Right cardiac atrium (tissue), 5 donors: ENCODE measurements at places on chromosomes 1 and 21. TPM values are rescaled to one million over a fixed set of nuclear protein-coding genes. Genes with fewer than 3 reads are reported as not detected.

Gene MROH9
- not detected for total RNA-seq

DNA sequence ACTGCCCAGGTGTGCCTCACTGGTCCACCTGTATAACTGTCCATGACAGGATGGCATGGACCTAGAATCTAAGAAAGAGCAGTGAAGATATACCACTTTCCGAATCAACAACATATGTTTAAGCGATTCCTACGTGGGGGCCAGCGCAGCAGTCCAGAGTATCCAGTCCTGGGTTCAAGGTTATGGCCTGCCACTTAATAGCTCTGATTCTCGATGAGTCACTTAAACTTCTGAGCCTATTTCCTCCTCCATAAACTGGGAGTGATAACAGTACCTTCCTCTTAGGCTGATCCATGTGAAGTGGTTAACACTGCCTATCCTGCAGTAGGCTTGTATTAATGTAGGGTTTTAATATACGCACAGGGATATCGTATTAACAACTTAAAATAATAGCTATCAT lies 2.8 kb downstream of the STPG1 start:
- DNase-seq, result no peak

GRCh38 chr1:218344814-218345672 lies at the start of gene TGFB2:
TGFB2 (plus strand) TSS chr1:218345336; CDS start chr1:218346702, 1,366 bp downstream.
- DNase-seq, result no peak

Gene CYP4A22
- total RNA-seq, result not detected

Gene IFNLR1
- total RNA-seq, result 5.7 TPM

DNA sequence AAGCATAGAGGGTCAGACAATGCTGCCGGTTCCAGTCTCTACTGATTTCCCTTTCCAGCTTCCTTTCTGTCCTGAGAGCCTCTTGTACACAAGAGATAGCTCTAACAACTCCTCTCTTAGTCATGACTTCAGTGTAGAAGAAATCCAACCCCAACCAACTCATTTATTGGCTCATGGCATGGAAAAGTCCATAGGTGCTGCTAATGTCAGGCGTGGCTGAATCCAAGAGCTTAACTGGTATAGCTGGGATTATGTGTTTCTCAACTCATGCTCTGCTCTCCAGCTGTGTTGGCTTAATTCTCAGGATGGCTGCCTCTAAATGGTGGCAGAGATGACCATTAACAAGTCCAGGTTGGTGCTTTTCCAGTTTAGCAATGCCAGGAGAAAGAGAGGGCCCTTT lies 12.4 kb upstream of the THRAP3 start:
- DNase-seq, result no peak

DNA sequence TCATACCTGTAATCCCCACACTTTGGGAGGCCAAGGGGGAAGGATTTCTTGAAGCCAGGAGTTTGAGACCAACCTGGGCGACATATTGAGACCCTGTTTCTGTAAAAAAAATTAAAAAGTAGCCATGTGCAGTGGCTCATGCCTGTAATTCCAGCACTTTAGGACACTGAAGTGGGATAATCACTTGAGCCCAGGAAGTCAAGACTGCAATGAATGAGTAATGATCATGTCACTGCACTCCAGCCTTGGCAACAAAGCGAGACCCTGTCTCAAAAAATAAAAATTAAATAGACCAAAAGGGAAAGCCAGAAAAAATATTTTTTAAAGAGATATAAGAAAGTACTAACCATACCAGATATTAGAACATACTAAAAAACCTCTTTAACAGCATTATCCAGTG lies 44.7 kb upstream of the LYPLAL1 start:
- DNase-seq, result no peak

Gene SELP
- 24.8 TPM for total RNA-seq

Gene POU3F1
- total RNA-seq, result not detected

GRCh38 chr1:212712451-212713303 lies 13.0 kb upstream of the BATF3 start:
- no peak for DNase-seq

- DNase-seq, result no peak
These were observed 141.3 kb upstream of the ADAMTS5 start for GRCh38 chr21:27108228-27108627.

DNA sequence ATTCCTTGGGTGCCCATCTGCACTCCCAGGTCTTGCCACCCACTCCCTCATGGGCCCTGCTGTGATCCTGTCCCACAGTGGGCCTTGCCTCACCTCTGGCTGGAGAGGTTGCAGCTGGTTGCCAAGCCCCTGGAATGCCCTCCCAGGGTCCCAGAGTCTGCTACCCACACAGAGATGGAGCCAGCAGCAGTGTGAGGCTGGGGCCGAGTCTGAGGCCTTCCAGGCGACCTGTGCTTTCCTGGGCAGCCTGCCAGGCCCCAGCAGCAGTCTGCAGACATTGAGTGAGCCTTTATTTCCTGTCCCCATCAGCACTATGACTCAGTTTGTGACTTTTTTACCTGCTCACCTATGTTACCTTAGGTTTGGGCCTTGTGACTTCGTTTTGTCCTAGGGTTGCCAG lies 25.0 kb upstream of the TSPAN2 start:
- DNase-seq, result peak; percentile 52

- DNase-seq, result no peak
These were observed 648 bp upstream of the DR1 start for GRCh38 chr1:93344886-93345632.

DNA sequence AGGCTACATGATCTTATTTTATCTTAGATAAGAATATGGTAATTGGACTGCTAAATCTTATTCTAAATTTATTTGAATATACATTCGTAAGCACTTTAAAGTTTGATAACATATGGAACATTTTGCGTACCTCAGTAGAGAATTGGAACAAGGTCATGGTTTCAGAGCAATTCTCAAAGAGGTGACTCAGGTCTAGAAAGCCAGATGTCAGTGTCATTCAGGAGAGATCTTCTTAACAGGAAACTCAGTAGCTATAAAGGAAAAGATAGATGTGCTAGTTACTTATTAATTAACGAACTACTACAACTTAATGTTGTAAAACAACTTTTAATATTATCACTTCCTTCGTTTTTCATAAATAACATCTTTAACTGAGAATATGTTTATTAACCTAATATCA lies 142.5 kb downstream of the USP25 start:
- DNase-seq, result no peak

- DNase-seq, result no peak
These were observed 106.6 kb downstream of the TLR5 start for GRCh38 chr1:223036479-223036845.

Gene NEGR1
- total RNA-seq, result 17.2 TPM

Gene KCNJ6
- total RNA-seq, result not detected

Gene PLA2G2F
- not detected for total RNA-seq

DNA sequence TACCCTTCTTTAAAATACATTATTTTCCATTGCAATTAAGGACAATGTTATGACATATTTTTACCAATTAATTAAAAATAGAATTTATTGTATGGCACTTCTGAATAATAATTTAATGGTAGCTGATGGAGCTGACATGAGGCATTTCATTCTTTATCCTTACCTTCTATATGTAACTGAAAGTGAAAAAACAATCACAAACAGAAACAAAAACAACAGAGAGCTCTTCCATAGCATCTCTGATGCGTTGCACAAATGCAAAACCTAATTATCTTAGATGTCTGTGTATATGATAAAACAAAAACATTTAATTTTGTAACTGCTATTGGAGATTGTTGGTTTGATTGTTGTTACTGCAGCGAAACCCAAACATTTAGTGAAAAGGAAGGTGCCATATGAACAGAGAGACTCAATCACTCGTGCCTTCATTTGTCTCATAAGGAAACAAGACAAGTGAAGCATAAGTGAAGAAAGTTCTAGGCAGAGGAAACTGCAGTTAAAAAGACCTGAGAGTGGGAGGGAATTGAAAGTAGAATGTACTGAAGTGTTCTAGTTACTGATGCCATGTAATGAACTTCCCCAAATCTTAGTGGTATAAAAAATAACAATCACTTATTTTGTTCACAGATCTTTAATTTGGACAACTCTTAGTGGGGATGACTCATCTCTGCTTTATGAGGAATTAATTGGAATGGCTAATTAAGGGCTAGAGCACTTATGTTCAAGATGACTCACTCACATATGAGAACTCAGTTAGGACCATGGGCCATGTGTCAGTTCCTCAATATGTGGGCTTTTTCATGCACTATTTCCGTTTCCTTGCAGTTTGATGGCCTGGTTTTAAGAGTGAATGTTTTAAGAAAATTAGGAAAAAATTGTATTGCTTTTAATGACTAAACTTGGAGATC lies 245.0 kb upstream of the OLFM3 start:
- DNase-seq, result no peak

DNA sequence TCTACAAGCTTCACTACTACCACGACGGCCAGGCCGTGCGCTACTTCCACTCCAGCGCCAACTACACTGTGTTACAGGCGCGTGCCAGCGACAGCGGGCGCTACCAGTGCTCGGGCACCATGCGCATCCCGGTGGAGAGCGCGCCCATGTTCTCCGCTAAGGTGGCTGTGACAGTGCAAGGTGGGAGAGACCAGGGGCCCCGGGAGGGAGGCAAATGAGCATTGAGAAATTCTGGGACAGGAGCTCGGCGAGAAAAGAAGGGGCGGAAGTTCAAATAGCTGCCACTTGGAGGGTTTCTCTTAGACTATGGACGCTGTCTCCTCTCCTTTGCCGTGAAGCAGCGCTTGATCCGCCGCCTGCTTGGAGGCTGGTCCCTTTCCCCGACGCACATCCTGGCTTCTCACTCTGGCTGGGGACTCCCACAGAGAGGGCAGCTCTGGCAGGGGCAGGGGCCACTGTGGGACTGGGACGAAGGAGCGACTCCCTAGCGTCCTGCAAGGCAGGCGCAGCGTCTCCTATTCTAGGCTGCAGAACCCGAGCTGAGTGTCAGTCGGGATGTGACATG lies 4.6 kb downstream of the FCRLB start:
- DNase-seq, result peak; percentile 80

- peak; percentile 63 for DNase-seq
These were observed 22.9 kb upstream of the LDLRAP1 start for GRCh38 chr1:25520446-25521061.
